ENCODE measurements at places on chromosomes 1 and 21.

DNA sequence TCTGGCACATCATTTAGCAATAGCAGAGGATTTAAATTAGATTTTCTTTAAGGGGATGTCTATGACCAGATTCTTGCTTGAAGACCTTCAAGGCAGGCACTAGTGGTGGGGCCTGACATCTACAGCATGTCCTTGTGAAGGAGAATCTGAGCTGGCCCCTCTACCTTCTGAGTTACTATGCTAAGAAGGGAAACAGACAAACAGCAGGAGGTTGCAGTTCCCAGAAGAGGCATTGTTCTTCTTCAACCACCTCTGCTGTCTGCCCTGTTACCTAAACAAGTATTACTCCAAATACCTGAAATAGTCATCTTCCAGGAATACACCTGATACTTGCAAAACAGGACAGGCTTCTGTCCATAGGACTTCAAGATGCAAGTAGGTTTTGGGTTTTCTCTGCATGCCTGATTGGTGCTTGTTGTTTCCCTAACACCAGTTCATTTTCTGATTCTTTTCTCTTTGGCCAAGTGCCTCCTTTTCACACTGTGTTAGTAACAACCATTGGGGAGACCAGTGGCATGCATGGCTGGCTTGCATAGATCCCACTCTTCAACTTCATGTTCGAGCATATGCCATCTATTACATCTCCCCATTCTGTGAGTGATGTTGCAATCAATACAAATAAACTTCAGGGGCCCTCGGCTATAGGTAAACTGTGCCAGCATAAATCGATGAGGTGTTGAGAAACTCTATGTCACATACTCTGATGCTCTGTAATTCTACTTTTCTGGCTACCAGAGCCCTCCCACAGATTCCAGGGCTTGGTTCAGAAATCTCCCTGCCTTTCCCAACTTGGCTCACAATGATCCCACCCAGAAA, 93.0 kb upstream of the DUSP10 start:
- DNase-seq, result no peak

DNA sequence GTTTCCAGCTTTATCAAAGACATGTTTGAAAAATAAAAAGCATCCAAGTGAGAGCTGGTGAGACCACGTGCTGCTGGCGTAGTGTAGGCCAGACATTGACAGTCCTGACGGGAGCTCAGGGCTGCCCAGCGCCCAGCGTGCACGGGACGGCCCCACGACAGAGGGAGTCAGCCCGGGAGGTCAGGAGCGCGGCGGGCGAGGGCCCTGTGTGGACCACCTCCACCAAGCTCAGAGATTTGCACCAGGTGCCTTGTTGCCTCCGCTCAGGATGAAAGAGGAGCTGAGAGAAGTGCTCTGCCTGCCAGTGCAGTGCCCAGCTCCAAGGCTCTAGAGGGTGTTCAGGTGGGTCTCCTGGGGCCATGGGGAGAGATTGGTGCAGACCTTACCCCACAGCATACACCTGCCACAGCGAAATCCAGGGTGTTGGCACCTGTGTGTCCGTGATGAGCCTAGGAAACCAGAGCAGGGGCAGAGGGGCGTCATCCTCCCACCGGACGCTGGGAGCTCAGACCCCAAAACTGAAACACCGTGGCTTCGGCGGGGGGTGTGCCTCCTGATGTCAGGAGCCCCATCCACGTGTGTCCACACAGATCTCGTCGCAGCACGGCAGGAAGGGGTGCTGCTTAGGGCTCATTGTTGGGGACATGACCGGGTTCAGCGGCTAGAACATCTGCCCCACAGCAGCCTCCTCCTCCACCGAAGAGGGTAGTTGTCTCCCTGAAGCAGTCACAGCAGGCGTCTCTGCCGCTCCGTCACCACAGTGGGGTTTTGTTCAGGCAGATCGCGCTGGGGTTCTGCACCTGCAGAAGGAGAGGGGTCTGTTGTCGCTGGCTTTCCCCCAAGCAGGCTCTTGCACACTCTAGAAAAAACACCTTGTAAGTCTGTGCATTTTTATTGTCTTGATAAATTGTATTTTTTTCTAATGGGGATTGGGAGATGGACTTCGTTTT, 64.2 kb downstream of the POFUT2 start:
- no peak for DNase-seq

- DNase-seq, result peak; percentile 9
Measured at GRCh38 chr1:39960431-39960958, 5.5 kb downstream of the MFSD2A start.

GRCh38 chr1:46393510-46393909, 607 bp upstream of the FAAH start:
- DNase-seq, result no peak

- DNase-seq, result no peak
Measured at GRCh38 chr1:194512957-194513356, 1326.5 kb upstream of the B3GALT2 start.

DNA sequence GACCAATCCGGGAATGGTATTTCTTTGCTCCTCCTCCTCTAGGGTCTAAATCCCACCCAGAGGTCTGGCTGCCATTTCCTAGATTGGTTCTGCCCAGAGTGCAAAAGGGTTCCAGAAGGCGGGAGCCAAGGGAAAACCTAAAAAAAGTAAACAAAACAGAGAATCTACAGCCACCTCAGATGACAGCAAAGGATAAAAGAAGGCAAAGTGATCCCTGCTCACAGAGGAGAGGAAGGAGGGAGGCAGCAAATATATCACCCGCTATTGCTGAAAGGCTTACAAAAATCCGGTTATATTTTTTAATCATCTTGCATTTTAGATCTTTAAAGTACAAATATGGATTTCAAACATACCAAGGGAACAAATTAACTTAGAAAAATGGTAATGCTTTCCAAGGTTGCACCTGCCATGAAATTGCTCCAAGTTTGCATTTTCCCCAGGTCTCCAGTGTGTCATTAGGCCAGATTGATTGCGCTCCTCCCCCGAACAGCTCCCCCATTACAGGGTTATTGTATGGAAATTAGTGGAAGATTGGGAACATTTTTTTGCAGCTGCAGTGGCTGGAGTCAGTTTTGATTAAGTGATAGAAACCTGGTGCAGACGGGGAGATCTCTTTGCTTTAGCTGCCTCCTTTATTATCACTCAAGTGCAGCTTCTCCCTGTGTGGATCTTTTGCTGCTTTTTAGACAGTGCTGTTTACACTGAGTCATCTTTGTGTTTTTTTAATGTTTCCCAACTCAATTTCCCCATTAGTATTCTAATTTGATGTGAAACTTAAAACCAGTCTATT, 280.5 kb upstream of the CAMK1G start:
- DNase-seq, result no peak

DNA sequence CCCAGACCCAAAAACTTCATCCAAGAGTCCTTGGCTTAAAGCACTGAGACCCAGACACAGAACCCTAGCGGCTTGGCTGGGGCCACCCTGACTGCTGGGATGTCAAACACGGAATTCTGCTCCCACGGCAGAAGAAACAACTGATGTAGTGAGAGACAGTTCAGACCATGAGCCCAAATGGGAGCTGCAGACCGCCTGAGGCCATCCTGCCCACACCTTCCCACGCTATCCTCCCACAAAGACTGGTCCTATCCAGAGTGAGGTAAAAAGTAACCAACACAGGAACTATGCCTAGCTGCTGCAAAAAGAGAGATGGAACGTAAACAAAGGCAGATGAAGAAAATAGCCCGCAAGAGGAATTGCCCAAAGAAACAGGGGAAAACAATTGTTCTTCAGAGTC, 203.3 kb downstream of the PTPRU start:
- no peak for DNase-seq

DNA sequence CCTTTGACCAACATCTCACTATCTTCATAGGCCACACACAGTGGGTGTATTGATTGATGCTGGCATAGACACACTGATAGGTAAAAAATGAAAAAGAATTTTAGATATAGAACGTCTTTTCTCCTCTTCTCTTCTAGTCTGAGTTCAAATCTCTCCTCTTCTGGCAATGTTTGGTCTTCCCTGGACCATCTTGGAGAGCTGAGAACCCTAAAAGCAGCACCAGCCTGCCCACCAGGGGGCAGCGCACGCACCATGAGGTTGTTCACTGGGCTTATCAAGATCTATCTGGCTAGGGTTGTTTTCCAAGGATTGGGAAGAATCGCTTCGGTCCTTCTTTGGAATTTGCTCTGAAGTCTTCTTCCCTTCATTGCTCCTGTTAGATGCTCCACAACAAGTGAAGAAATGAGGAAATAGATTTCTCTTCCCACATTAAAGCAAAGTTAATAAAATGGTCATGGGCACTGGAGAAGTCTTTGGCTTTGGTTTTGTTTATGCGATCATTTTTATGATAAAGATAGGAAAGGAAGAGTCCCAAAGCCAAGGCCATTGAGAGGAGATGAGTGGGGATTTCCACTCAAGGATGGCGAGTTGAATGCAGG, 104.0 kb upstream of the OLIG2 start:
- no peak for DNase-seq

GRCh38 chr1:57532299-57532698, 108.4 kb upstream of the DAB1 start:
- DNase-seq, result no peak

GRCh38 chr1:169517558-169518186, 31.9 kb upstream of the SLC19A2 start:
- DNase-seq, result no peak

GRCh38 chr1:212752934-212753497, 38.6 kb downstream of the NSL1 start:
- no peak for DNase-seq

GRCh38 chr1:208980605-208981004, 602.9 kb upstream of the CAMK1G start:
- no peak for DNase-seq

DNA sequence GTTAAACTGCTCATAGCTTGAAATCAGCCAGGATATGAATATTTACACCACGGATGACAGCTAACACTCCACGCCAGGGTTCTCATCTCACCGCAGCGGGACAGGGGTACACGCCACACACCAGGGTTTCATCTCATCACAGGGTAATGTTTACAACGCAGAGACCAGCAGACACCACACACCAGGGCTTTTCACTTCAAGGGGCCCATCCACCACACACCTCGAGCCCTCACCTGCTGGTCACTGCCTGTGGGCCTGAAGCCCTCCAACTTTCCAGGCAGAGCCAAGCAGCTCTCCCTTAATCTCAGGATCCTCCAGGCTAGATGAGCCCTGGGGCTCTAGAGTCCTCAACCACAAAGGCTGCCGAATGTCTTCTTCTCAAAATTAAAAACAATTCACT, 1.3 kb upstream of the KRTAP10-12 start:
- DNase-seq, result no peak

DNA sequence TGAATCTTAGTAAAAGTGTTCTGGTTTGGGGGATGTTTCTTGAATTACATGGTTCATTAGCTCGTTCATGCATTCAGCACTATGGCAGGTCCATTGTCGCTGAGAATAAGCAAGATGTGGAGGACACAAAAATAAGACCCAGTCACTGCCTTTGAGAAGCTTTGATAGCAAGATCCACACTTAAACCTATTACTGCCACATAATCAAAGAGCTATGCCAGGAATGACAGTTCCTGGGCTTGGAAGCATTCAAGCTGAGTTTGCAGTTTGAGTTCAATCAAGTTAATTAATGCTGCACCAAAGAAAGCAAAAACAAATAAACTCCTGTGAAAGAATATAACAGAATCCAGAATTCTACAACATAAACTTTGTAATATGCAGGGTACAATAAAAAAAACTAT, 131.8 kb downstream of the MIS18A start:
- DNase-seq, result no peak

DNA sequence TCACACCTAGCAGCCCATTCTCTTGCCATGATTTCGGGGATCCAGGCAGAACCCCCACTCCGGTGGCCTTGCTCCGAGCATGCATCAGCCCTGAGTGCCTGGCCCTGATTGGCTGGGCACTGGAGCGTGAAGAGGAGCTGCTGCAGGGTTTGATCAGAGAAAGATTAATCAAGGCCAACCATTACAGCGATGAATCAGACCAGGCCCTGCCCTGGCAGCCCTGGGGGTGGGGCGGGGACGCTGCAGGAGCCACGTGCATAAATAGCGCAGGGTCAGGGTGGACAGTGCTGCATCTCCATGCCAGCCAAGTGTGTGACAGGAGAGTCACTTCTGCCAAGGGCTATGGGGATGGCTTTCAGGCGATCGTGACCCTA, 3.4 kb upstream of the FAM131C start:
- DNase-seq, result no peak

DNA sequence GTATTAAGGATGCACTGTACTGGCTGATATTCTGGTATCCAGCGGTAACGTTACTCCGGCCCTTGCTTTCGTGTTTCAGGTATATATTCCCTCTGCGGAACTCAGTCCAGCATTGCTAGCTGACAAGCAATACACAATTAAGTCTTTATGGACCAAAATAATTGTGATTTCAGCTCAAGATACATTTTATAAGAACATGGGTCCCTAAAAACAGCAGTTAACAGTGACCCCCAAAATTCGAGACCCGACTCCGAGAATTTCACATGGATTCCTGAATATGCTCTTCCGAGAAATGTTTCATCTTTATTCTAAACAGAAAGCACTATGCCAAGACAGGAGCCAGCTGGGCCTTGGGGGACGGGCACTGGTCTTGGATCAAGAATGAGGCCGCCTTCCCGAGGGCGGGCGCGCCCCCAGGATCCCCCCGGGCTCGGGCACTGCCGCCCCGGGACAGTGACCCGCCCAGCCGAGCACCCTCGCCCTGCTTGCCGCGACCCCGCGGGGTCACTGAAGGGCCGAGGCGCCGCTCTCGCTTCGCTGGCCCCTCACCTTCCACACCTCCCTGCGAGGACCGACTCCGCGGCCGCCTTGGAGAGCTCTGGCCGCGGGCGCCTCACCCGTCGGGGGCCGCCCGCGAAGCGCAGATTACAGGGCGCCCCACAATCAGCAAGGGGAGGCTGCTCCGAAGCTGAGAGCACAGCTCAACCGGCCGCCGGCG, 610 bp downstream of the SCYL3 start:
- DNase-seq, result peak; percentile 24

- DNase-seq, result no peak
Measured at GRCh38 chr1:79353224-79353623, 346.7 kb upstream of the ADGRL4 start.

DNA sequence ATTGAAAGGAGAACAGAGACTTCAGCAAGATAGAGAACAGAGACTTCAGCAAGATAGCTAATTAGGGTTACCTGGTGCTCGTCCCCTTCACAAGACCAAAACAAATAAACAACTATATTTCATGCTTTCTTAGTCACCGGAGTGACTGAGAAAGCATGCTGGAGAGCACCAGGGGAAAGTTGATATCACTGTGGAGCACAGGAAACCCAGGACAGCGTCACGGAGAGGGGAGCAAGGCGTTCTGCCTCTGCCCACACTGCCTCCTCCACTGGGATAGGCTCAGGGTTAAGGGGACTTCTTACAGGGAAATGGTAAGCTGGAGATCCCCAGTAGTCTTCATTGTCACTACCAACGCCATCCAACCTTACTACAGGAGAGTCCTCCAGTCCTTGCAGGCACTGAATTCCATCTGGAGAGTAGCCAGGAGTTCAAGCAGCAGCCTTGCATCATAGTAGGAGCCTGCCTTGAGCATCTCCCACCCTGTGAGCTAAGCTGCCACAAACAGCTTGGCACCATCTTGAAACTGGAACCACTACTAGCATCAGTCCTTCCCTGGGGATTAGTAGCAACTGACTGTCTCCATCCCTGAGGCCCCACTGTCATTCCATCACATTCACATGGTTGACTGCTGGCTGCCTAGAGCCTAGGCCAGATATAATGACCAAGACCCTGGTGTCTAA, 239.4 kb downstream of the PLPP3 start:
- DNase-seq, result no peak
